ENCODE measurements at places on chromosomes 2 and 18.

DNA sequence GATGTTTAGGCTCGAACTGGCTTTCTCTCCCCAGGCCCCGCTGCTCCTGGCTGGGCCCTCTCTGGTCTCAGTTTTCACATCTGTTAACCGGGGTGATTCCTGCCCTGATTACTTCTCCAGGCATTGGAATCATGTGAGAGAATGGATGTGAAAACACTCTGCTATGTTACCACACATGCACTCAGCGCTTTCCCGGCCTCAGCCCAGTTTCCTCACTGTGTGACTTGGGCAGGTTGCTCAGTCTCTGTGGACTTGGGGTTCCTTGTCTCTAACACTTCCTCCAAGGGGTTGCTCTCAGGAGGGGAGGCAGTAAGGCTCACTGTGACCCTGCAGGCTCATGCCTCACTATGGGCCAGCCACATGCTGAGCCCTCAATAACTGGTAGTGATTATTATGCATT is 230.4 kb upstream of the HS6ST1 start:
- no peak for DNase-seq

GRCh38 chr2:123720760-123721159 is 304.3 kb upstream of the CNTNAP5 start:
- no peak for DNase-seq

- peak; percentile 54 for DNase-seq
Measured at GRCh38 chr2:207879536-207879935, 109.8 kb upstream of the FZD5 start.

DNA sequence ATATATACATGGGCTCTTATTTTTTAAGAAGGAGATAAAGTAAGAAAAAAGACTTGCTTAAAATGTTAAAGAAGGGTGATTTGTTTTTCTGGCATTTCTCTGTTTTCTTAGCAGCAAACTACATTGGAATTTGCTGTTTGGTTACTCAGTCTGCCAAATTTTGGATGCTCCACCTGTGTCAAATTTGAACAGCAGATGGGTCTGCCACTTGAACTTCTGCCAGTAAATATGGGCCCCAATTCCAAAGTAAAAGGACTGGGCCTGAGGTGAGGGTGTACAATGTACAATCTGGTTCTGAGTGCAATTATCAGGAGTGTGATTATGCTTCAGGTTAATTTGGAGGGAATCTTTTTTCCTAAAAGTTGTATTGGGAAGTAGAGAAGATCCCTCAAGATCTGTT is 794.5 kb downstream of the DSC3 start:
- no peak for DNase-seq

- DNase-seq, result no peak
Measured at GRCh38 chr2:40228310-40228709, 223.6 kb downstream of the SLC8A1 start.

GRCh38 chr2:120439067-120439368 is 93.1 kb downstream of the INHBB start:
- no peak for DNase-seq
